NAMALWA (cell line): ENCODE measurements at places on chromosomes 4 and X.

- no peak for DNase-seq
Measured at GRCh38 chr4:186979961-186980745, 256.5 kb upstream of the FAT1 start.

DNA sequence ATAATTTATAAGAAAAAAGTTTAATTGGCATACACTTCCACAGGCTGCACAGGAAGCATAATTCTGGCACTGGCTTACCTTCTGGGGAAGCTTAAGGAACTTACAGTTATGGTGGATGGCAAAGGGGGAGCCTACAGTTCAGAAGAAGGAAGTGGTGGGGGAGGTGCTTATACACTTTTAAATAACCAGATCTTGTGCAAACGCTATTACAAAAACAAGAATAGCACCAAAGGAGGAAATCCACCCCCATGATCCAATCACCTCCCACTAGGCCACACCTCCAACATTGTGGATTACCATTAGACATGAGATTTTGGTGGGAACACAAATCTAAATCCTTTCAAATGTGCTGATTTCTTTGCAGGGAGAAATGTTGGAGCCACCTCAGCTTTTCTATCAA lies 287.7 kb downstream of the CPXCR1 start:
- no peak for DNase-seq

GRCh38 chr4:20337261-20337664 lies 85.6 kb downstream of the SLIT2 start:
- no peak for DNase-seq

- no peak for DNase-seq
Measured at GRCh38 chr4:98682719-98683118, 24.3 kb upstream of the TSPAN5 start.

GRCh38 chr4:189143263-189143952 lies 797.3 kb upstream of the FRG1 start:
- DNase-seq, result no peak

- DNase-seq, result no peak
Measured at GRCh38 chrX:143873343-143873742, 10.5 kb upstream of the UBE2NL start.

DNA sequence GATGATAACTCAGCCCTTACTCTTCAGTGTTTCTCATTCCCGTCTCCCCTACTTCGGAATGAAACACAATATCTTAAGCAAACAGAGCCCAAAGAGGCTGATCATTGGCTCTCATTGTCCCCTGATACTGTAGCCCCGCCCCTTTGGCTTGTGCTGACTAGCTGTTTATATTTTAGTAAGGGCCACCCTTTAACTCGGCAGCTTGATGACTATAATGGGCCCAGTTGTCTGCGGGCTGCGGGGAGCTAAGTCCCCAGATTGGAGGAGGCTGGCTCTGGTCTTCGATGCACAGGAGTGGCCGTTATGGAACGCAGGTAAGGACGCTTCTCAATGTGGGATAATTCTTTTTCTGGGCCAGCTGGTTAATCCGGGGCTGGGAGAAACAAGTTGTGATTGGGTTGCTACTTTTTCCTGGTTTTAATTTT lies at the start of gene TRIM2:
TRIM2 (plus strand) TSS at position 197 of the 425 bp plus-strand sequence; CDS start at position 285, 88 bp downstream.
- peak; percentile 37 for DNase-seq

- DNase-seq, result no peak
Measured at GRCh38 chr4:182862141-182862875, 54.9 kb downstream of the DCTD start.

GRCh38 chrX:20333672-20334071 lies 67.0 kb upstream of the RPS6KA3 start:
- DNase-seq, result no peak

GRCh38 chr4:141058591-141059512 lies 74.4 kb downstream of the RNF150 start:
- DNase-seq, result no peak

GRCh38 chr4:52788806-52789205 lies 37.6 kb upstream of the ERVMER34-1 start:
- no peak for DNase-seq

- DNase-seq, result no peak
Measured at GRCh38 chrX:154002215-154002719, 17.4 kb downstream of the IRAK1 start.

- peak; percentile 88 for DNase-seq
Measured at GRCh38 chrX:1537031-1537715, at the start of gene P2RY8. Gene P2RY8 (minus strand): TSS chrX:1537185. CDS start chrX:1466558, 70,627 bp downstream.

- DNase-seq, result no peak
Measured at GRCh38 chrX:88584283-88584682, 162.7 kb upstream of the CPXCR1 start.

- no peak for DNase-seq
Measured at GRCh38 chrX:134650701-134651100, 7.6 kb downstream of the PLAC1 start.

GRCh38 chr4:124275-125081 lies at the start of gene ZNF718:
Gene ZNF718 (plus strand): TSS chr4:124501. CDS start chr4:124671, 170 bp downstream.
- peak; percentile 99 for DNase-seq

GRCh38 chrX:141619336-141619735 lies 29.8 kb downstream of the SPANXA2 start:
- DNase-seq, result no peak
